Activated CD4-positive, alpha-beta T cell treated with anti-CD3 and anti-CD28 coated beads for 48 hours (primary cell): ENCODE measurements at places on chromosomes 11 and 22.
A peak's percentile ranks its signal among the peaks of the same experiment; 100 is the strongest.

- DNase-seq: no peak
Measured at GRCh38 chr11:33375236-33375635, 118.1 kb downstream of the HIPK3 start.

DNA sequence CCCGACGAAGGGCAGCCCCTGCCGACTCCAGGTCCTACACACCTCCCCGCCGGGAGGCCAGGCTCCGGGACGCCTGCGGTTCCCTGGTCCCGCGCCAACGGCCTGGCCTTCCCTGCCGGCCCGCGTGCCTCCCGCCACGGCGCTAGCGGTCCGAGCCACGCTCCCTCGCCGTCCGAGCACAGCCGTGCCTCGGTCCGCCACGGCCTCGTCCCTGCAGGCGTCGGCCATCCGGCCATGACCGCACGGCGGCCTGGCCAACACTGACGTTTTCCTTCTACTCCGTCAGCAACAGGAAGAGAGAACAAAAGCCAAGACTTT lies 532 bp downstream of the EIF4G2 start:
- DNase-seq: no peak

- DNase-seq: peak; percentile 1
Measured at GRCh38 chr11:2584812-2585565, 114.8 kb downstream of the KCNQ1OT1 start.

DNA sequence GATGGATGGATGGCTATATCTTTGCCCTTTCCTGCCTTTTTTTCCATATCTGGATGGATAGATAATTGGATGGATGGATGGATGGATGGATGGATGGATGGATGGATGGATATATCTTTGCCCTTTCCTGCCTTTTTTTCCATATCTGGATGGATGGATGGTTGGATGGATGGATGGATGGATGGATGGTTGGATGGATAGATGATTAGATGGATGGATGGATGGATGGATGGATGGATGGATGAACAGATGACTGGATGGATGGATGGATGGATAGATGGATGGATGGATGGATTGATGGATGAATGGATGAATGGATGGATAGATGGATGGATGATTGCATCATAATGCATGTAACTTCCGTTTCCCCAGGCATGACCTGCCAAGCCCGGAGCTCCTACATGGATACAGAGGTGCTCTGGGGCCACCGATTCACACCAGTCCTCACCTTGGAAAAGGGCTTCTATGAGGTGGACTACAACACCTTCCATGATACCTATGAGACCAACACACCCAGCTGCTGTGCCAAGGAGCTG lies 24.9 kb downstream of the KCNJ5 start:
- no peak for DNase-seq

- no peak for DNase-seq
Measured at GRCh38 chr11:22711071-22711770, 44.8 kb downstream of the GAS2 start.

DNA sequence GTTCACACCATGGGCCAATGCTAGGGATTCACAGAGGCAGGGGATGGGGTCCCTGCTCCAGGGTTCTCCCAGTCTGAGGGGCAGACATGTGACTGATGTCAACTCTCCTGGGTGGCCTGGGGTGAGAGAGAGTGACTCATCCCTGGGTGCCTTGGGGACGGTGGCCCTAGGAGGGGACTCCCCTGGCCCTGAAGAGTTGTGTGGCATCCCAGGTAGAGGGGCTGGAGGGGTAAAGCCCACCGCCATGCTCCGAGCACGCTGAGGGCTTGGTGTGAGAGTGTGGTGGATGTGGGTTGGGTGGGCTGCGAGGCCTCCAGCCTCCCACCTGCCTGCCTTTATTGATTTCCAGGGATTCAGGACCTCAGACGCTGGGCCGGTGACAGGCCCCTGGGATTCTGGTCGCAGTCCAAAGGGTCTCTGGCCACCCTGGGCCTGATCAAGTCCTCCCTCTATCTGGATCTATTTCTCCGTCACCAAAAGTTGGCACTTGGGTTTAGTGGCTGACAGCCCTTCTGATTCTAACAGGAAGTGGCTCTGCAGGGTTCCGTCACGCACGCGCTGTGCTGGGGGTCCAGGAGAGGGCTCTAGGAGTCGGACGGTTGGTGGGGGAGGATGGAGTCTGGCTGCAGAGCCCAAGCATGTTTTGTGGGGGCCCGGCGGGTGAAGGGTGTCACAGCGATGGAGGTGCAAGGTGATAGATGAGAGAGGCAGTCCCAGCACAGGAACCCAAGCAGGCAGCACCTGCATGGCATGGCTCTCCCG lies 27.3 kb upstream of the WNT7B start:
- DNase-seq: no peak
